MM.1S (cell line): ENCODE measurements at places on chromosomes 4 and X.
A peak's percentile ranks its signal among the peaks of the same experiment; 100 is the strongest.

DNA sequence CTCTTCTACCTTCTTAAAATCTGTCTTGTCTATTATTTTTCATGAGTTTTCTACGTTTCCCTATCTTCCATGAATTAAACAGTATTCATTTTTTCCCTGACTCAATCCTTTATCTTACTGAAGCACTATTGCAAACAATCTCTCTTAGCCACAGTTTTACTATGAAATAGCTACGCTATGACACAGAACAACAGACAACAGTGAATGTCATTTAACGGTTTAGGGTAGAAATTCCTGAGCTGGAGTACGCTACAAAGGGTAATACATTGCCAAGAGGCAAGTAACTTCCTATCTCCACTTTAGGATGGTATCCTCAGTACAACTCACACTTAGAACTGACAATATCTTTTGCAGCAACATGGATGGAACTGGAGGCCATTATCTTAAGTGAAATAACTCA, 552.6 kb downstream of the INPP4B start:
- H3K4me3 ChIP-seq: no peak overlapping the region
- DNase-seq: no peak
- peaks cover 75% of the 10 kb centered on the region for H3K27me3 ChIP-seq

DNA sequence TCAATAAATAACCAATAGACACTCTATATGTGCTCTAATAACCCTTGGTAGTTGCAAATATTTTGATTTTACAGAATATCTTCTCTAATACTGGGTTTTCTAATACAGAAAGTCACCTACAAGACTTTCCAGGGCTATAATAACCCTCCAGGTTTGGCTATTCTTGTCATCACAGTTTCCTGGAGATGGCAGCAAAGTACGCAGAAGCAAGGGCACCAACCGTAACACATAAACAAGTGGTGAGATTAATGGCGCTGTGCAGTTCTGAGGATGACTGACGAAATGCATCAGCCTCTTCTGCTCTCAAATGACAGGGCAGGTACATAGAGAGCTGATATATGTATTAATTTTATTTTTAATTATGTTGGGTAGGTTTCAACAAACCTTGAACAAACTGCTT, 122.4 kb downstream of the C4orf33 start:
- H3K27me3 ChIP-seq: no peaks in the 10 kb centered on the region
- no peaks in the 10 kb centered on the region for H3K36me3 ChIP-seq
- H3K4me1 ChIP-seq: no peaks in the 10 kb centered on the region

- no peaks in the 10 kb centered on the region for H3K36me3 ChIP-seq
- H3K27me3 ChIP-seq: no peaks in the 10 kb centered on the region
- H3K4me3 ChIP-seq: no peak overlapping the region
- no peak for DNase-seq
- H3K4me1 ChIP-seq: no peaks in the 10 kb centered on the region
- no peak overlapping the region for H3K27ac ChIP-seq
These were observed 38.5 kb upstream of the SMIM10L2A start for GRCh38 chrX:135383249-135383648.

- no peaks in the 10 kb centered on the region for H3K36me3 ChIP-seq
- DNase-seq: no peak
- no peak overlapping the region for H3K4me3 ChIP-seq
- H3K27ac ChIP-seq: no peak overlapping the region
- H3K4me1 ChIP-seq: peaks cover 3% of the 10 kb centered on the region
These were observed 8.6 kb upstream of the CCDC149 start for GRCh38 chr4:24921491-24921890.

DNA sequence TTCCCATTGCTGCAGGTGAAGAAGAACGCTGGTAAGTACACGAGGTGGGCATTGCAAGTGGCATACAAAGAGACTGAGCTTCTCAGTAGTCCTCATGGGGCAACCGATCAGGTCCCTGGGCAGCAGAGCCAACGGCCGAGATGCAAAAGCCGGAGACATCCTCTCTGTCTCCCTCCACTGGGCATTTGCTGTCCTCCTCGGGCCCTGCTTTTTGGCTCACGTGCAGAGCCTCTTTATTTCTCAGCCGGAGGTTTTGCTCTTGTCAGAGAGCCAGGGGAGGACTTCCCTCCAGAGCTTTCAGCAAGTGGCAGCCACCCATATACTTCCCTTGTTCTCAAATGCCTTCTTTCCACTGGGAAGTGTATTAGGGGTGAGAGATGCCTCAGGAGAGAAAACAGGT, 18.0 kb downstream of the STARD8 start:
- H3K36me3 ChIP-seq: no peaks in the 10 kb centered on the region
- DNase-seq: no peak
- no peak overlapping the region for H3K27ac ChIP-seq
- no peaks in the 10 kb centered on the region for H3K4me1 ChIP-seq
- H3K27me3 ChIP-seq: no peaks in the 10 kb centered on the region

GRCh38 chrX:3520982-3521381, 174.5 kb upstream of the MXRA5 start:
- H3K27me3 ChIP-seq: no peaks in the 10 kb centered on the region
- no peaks in the 10 kb centered on the region for H3K4me1 ChIP-seq
- no peak overlapping the region for H3K4me3 ChIP-seq
- no peak for DNase-seq
- no peaks in the 10 kb centered on the region for H3K36me3 ChIP-seq
- no peak overlapping the region for H3K27ac ChIP-seq

DNA sequence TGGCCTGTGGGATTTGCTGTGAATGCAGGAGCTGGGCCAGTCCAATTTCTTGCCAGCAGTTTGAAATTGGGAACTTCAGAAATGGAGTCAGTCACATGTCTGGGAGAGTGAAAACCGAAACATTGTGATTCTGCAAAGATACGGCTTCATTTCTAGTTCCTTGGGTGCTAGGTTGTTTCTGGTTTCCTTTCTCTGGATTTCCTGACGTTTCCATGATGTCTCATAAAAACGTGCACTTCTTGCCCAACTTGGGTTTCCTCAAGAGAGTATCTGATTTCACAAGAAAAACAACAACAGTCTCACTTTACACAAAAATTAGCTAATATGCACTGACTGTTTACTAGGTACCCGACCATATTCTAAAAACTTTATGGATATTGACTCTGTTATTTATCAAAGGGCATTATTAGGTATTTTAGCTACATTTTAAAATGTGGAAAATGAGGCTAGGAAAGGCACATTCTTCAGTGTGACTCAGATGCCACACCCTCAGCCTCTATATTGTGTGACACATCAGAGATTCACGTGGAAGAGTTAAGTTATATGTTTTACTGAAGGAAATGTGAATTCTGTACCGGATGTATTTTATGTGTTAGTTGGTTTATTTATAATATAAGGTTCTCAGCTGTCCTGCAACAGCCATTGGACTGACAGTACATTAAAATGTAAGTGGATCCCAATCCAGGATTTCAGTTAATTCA, 225.0 kb upstream of the PUDP start:
- H3K4me3 ChIP-seq: no peak overlapping the region
- no peaks in the 10 kb centered on the region for H3K27me3 ChIP-seq
- H3K36me3 ChIP-seq: no peaks in the 10 kb centered on the region
- H3K4me1 ChIP-seq: no peaks in the 10 kb centered on the region
- DNase-seq: no peak

- peaks cover 17% of the 10 kb centered on the region for H3K4me1 ChIP-seq
- peak overlapping the region; percentile 36; the same call in 1 of the 2 replicates for H3K4me3 ChIP-seq
- peak; percentile 66 for DNase-seq
- peak overlapping the region; percentile 31; the same call in 1 of the 2 replicates for H3K27ac ChIP-seq
- no peaks in the 10 kb centered on the region for H3K36me3 ChIP-seq
These were observed 28.5 kb upstream of the FGF2 start for GRCh38 chr4:122798101-122798500.

DNA sequence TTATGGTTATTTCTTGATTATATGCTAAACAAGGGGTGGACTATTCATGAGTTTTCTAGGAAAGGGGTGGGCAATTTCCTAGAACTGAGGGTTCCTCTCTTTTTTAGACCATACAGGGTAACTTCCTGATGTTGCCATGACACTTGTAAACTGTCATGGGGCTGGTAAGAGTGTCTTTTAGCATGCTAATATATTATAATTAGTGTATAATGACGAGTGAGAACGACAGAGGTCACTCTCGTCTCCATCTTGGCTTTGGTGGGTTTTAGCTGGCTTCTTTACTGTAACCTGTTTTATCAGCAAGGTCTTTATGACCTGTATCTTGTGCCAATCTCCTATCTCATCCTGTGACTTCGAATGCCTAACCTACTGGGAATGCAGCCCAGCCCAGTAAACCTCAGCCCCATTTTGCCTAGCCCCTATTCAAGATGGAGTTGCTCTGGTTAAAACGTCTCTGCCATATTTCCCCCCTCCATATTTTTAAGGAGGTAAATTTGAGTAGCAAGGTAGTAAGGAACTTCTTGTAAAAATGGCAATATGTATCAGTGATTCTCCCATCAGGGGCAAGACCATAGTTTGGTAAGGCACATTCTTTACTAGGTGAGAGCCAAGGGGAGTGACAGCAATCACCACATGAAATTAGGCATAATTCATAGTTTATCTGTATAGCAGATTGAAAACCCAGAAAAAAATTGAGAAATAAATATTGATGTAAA, 2.6 kb downstream of the CXCL2 start:
- DNase-seq: no peak
- no peaks in the 10 kb centered on the region for H3K27me3 ChIP-seq
- no peaks in the 10 kb centered on the region for H3K36me3 ChIP-seq

DNA sequence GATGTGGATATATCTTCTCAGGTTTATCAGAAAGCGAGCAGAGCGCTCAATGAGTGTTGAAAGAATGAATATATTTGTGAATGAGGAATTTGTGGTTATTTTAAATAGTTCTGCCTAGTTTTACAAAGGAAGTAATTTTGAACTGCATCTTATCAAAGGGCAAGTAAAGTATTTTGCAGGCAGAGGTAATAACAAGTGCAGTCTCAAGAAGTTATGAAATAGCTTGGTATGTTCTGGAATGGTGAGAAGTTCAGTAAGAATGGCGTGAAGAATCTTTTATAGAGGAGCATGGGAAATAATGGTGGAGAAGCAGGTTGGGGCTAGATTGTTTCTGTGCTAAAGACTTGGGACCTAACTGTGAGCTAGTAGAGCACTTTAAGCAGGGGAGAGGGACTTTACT, 10.9 kb downstream of the TMA16 start:
- H3K27ac ChIP-seq: no peak overlapping the region
- DNase-seq: no peak
- H3K36me3 ChIP-seq: no peaks in the 10 kb centered on the region; the same call in 1 of the 2 replicates
- H3K27me3 ChIP-seq: no peaks in the 10 kb centered on the region

GRCh38 chrX:9164086-9164485, 130.2 kb upstream of the FAM9B start:
- no peak overlapping the region for H3K4me3 ChIP-seq
- no peak for DNase-seq
- no peaks in the 10 kb centered on the region for H3K36me3 ChIP-seq
- no peak overlapping the region for H3K27ac ChIP-seq
- H3K4me1 ChIP-seq: peaks cover 13% of the 10 kb centered on the region

DNA sequence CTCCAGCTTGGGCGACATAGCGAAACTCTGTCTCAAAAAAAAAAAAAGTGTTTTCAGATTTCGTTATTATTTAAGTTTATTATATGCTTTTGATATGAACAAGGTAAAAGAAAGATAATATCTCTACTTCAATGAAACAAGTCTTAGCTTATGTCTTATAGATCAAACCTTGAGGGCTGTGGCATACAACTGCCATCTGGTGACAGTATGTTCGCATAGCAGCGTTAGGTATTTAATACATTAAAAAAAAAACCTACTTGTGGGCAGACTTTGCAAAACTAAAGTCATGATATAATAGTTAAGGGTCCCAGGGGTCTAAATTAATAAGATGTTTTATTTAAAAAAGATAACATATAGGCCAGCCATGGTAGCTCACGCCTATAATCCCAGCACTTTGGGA, 161.2 kb upstream of the AMOT start:
- H3K4me1 ChIP-seq: no peaks in the 10 kb centered on the region
- H3K27ac ChIP-seq: no peak overlapping the region
- H3K4me3 ChIP-seq: no peak overlapping the region

DNA sequence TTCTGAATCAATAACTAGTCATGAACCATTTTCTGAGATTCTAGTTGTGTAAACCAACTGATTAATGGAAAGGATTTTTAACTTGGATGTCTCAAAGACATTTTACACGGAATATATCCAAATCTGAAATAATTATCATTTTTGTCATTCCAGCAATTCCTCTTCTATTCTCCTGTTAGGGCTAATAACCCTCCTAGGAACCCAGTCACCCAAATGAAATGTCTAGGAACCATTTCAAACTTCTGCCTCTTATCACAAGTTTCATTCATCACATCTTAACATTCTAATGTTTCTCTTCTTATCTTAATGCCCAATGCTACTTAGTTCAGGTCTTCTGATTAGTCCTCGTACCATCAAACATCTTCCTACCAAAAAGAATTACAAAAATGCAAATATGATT, 639.8 kb downstream of the DMD start:
- no peak overlapping the region for H3K27ac ChIP-seq
- no peaks in the 10 kb centered on the region for H3K36me3 ChIP-seq
- no peak for DNase-seq
- no peak overlapping the region for H3K4me3 ChIP-seq

GRCh38 chrX:29447867-29448266, 767.5 kb upstream of the MAGEB2 start:
- no peaks in the 10 kb centered on the region for H3K4me1 ChIP-seq
- no peak overlapping the region for H3K4me3 ChIP-seq
- H3K36me3 ChIP-seq: no peaks in the 10 kb centered on the region

DNA sequence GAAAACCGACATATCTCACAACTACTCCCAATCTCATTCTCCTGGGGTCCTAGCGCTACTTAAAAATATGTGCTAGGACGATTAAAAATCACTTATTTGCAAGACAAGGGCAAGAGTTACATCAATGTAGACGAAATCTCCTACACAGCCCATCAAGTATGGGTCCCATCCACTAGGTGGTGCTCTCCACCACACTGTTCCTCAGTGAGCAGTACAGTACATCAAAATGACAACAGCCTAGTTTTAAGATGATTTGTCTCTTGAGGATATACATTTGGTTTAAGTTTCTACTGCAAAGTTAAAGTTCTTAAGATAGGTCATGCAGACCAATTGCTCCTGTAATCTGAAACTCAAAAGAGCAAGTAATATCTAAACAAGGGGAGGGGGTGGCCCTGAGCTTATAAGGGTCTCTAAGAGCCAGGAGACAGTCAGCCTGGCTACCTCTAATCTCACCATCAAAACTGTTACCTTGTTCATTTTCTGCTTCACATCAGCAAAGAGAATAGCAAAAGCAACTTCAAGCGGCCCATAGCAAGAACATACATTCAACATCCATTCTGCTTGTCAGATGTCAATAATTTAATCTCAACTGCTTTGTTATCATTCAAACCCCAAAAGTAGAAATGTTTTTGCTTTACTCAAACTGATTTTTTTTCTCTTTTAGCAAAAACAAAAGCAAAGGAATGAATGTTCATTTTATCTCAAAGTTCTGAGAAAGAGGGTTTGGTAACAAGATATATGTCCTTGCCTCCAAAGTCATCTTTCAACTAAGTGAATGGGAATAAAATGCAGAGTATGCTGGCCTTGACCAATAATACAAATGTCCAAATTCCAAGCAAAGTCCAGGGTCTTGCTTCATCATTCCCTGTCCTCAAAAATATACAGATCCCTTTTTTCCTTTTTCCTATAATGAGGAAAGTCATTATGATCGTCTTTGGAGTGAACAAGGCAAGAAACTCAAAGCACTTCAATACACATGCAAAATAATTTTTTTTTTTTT, 53.1 kb downstream of the STX18 start:
- peak overlapping the region; percentile 6; the same call in 1 of the 2 replicates for H3K27ac ChIP-seq
- H3K4me1 ChIP-seq: peaks cover 22% of the 10 kb centered on the region
- no peaks in the 10 kb centered on the region for H3K36me3 ChIP-seq
- no peaks in the 10 kb centered on the region for H3K27me3 ChIP-seq

- H3K27ac ChIP-seq: no peak overlapping the region
- no peak overlapping the region for H3K4me3 ChIP-seq
- no peak for DNase-seq
- no peaks in the 10 kb centered on the region for H3K27me3 ChIP-seq
- H3K4me1 ChIP-seq: no peaks in the 10 kb centered on the region
These were observed 65.7 kb downstream of the SHROOM2 start for GRCh38 chrX:9851890-9852289.

GRCh38 chr4:89379511-89380044, 72.0 kb upstream of the GPRIN3 start:
- no peak for DNase-seq
- H3K36me3 ChIP-seq: no peaks in the 10 kb centered on the region
- H3K27me3 ChIP-seq: no peaks in the 10 kb centered on the region
- H3K27ac ChIP-seq: no peak overlapping the region
